ENCODE measurements at places on chromosomes 1 and 21. TPM values are rescaled to one million over a fixed set of nuclear protein-coding genes. Genes with fewer than 3 reads are reported as not detected.

The TADA1 gene
- 10.3 TPM for total RNA-seq

DNA sequence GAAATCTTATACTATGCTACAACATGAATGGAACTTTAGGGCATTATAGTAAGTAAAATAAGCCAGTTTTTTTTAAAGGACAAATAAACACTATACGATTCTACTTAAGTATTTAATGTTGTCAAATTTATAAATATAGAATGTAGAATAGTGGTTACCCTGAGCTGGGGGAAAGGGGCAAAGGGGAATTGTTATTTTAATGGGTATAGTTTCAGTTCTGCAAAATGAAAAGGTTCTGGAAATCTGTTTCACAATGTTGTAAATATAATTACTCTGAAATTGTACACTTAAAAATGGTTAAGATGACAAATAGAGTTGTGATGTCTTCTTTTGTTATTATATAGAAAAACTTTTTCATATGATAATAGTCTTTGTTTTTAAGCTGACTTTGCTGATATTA, 366.3 kb downstream of the MRPL39 start:
- no peak for DNase-seq

DNA sequence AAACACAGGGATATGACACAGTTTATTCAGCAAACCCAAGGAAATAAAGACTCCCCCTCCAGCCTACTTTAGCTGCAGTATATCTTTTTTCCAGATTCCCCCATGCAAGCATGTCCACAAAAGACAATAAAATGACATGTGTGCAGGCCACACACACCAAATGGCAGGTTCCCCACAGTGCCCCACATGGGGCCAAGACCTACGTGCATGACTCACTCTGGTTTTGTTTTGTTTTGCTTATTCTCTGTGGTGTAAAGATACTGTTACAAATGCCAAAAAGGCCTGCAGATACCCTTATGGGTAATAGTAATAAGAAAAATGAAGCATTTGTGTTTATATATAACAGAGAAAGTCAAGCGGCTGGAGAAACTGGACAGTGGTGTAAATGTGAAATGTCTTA, 71.6 kb downstream of the RD3 start:
- no peak for DNase-seq

The MSH4 gene
- total RNA-seq: 0.50 TPM

The NOTCH2 gene
- total RNA-seq: 36.3 TPM

DNA sequence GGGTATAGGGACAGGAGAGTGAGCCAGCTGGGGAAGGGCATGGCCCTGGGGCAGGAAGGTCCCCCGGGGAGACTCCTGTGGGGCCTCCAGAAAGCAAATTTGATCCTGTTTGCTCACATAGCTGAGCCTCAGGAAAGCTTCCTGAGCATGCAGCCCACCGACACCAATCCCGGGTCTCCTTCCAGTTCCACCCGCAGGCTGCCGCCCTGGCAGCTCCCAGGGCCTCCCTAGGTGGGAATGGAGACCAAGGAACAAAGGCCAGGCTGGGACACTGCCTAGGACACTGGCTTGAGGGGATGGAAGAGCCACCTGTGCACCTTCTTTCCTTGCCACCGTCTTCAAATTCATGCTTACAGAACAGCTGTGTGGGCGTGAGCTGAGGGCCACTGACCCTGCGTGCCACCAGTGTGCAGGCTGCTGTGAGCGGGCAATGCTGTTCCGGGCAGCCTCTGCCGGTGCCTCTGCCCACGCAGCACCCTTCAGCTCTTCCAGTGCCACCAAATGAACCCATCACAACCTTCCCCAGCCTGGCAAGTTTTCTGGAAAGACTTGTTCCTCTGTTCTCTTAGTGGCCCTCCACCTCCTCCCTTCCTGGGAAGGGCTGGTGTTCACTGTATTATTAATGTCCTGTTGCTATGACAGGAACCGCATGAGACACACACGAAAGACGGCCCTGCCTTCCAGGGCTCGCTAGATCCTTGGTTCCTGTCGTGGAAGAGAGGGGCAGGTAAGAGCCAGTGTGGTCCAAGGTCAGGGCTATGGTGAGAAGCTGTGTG, 53.6 kb downstream of the ACBD3 start:
- DNase-seq: no peak

The FALEC gene
- not detected for total RNA-seq

The CCDC24 gene
- 2.3 TPM for total RNA-seq

GRCh38 chr1:174696026-174696821, 248.5 kb downstream of the GPR52 start:
- DNase-seq: no peak

GRCh38 chr1:3761296-3762010, 9.2 kb downstream of the CCDC27 start:
- no peak for DNase-seq

DNA sequence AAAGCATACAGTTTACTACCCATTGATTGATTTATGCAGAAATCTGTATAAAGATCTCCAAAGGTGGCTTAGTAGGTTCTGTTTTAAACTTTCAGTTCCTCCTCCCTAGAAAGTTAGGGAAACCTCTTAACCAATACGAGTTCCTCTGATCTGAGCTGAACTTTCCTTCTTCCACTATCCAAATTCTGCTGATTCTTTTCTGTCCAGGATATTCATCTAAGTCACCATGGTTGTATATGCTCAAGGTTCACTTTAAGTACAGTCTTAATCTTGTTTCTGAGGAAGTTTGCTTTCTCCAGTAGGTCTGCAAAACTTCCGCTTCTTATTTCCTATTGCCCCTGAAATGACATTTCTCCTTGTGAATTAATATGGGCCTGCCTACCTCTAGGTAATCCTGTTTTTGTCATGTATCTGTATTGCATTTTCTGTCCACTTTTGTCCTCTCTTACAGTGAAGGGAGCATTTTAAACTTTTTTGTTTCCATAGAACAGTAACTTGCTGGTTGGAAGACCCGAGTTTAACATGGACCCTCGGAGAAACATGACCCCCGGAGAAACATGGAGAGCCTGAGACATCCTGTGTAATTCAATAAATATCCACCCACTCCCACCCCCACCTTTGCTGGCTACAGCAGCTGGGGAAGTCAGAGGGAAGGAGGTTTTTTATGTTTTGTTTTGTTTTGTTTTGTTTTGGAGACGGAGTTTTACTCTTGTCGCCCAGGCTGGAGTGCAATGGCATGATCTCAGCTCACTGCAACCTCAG, 16.7 kb upstream of the TUT4 start:
- no peak for DNase-seq

DNA sequence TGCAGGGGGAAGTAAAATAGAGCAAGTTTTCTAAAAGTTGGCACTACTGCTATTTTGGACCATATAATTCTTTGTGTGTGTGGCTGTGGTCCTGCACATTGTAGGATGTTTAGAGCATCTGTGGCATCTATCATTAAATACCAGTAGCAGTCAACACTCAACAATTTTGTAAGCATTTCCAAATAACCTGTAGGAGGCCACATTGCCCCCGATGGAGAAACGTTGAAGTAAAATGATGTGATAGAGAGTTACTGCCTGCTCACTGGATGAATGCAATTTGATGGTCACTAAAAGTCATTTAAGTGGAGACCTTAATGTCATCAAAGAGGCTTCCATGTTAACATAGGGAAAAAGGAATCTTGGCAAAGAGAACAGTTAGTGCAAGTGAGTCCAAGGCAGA, 560.8 kb downstream of the NEGR1 start:
- no peak for DNase-seq

The SSR2 gene
- total RNA-seq: 82.0 TPM

DNA sequence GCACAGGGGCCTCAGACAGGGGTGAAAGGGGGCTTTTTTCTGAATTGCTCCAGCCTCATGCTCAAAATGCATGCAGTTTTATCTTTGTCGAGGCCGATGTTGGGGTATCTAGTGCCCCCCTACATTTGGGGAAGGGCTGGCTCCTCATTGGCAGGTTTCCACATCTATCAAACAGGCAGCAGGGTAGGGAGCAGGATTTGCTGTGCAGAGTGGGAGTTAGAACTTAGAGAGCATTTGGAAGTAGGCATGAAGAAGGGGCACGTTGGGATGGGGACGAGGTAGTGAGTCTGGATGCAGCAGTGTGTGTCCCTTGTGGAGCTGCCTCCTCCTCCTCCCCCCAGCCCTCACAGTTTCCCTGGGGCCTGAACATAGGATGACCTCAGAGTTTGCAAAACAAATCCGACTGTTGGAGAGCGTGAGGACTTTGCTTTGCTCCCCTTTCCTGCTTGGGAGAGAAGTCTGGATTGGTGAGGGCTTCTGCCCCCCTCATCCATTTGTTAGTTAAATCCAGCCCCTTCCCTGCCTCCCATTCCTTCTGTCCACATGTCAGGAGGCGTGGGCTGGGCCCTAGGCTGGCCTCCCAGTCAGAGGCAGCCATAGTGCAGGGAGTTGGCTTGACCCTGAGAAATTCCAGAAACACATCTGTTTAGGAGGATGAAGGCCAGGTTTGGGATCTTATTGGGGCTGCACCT, 36.9 kb upstream of the GPR37L1 start:
- DNase-seq: peak; percentile 68

The DYNLT5 gene
- 0.65 TPM for total RNA-seq

DNA sequence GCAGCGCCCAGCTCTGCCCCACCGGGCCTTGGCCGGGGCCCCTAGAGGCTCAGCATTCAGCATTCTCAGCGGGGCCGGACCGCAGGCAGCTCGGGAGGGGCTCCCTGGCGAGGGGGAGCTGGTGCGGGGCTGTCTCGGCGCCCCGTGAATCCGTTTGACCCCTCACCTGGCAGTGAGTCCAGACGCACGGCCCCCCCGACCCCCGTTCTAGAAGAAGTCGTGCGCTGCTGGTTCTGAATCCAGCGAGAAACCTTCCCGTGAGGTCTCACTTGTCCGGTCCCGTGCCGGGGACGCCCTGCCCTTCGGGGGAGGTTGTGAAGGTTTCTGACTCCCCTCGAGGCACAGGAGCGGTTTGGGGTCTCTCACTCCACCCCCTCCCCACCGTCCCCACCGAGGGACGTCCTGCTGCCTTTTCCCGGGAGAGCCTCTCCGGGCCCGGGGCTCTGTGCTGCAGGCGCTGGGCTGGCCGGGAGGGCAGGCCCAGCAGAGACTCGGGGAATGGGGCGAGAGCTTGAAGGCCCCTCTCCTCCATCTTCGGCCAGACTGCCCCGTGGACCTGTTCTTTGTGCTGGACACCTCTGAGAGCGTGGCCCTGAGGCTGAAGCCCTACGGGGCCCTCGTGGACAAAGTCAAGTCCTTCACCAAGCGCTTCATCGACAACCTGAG, 655 bp downstream of the COL6A1 start:
- peak; percentile 52 for DNase-seq

- DNase-seq: no peak
These were observed 894 bp downstream of the EPB41 start for GRCh38 chr1:28915031-28915895.

DNA sequence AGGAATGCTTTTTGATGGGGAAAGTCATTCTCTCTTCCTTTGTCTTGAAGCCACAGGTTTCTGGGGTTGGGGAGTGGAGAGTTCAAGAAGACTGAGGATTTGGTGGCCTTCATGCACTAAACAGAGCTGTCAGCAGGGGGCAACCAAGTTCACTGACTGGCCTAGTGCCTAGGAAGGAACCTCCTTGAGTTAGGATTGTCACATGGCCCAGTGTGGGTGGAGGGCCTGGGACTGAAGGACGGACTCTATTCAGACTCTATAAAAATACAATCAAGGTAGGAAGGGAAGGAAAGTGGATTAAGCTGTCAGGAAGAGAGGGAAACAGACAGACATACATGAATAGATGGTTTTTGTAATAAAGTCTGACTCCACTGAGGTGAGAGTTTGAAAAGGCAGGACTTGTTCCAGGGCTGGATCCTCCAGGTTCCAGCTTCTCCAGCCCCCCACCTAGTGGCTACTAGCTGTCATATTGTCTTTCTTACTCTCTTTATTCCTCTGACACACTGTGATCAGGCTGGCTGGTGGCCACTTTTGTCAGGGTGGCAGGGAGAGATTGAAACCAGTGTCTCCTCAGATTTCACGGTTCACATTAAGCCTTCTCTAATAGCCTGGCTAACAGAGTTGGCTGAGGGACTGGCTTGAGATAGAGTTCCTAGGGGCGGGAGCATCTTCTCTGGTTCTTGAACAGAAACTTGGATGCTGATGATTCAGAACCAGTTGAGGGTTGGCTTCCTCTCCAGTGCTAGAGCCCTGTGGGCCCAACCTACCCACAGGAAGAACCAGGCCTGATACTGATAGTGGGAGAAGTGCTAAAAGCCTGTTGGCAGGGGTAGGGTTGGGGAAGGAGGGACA, 4.1 kb upstream of the SH3BGRL3 start:
- peak; percentile 88 for DNase-seq

GRCh38 chr1:36322786-36323635, 434 bp downstream of the EVA1B start:
- peak; percentile 66 for DNase-seq

The VANGL2 gene
- 8.3 TPM for total RNA-seq

The TMEM269 gene
- not detected for total RNA-seq

Data from right cardiac atrium (tissue), 5 donors.